B cell (primary cell): ENCODE measurements at places on chromosomes 6 and 20.

DNA sequence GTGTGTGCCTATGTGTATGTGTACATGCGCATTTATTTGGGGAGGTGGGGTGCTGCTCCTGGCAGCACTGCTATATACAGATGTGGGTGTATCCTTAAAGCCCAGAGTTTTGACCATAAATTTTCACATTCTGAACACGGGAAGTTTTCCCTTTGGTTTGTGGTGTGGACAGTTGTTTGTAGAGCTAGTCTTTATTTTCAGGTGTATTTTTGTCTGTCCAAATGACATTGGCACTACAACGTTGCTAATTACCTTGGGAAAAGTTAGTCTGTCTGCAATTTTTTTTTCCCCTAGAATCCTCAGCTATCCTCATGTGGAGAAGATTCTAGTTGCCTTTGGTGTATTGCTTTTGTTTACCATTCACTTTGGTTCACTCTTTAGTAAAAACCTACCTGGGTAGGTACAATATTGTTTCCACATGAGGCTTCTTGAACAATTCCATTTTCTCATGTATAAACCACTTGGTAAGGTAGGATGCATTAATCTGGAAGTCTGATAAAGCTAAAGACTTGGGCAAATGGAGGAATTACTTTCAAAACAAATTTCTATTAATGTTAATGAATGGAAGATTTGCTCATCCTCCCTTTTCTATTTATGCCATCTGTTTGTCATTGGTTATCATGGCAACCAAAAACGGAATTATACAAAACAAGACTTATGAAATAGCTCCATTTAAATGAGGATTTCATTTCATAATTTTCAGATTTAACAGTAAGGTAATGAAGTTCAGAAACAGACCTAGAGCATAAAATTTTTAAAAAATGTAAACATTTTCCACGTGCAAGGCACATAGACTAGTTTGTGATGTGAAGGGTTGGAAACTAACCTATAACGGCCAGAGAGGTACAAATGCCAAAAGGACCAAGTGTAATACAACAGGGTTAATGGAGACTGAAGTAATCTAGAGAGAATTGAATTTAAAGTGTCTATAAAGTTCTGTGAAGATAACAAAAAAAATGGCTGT is 3.9 kb downstream of the CCN2 start:
- no peak for DNase-seq

DNA sequence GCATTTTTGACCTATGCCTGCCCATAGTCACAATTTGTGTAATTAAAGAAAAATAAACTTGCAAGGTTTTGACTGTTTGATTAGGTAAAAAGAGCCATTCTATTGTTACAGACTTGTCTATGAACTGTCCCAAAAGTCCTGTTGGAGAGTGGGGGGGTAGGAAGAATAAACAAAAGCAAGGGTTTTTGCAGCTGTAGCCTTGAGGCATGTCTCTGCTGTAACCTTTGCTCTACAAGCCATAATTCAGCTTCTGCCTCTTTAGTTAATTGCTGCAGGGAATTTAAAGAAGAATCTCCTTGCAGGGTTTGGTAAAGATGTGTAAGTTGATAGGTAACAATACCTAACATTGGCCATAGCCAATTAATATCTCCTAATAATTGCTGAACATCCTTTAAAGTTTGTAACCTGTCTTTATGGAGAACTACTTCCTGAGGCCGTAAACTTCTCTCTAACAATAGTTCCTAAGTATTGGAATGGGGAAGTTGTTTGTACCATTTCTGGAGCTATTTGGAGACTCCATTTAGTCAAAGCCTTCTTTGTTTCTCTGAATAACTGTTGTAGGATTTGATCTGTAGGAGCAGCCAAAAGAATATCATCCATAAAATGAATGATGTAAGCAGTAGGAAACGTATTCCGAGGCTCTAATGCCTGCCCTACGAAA is 7.9 kb upstream of the ABHD12 start:
- DNase-seq, result no peak

GRCh38 chr20:25043499-25044260 is 14.3 kb downstream of the ACSS1 start:
- DNase-seq, result no peak

- no peak for DNase-seq
These were observed 28.1 kb downstream of the RIOK1 start for GRCh38 chr6:7417684-7418083.

- no peak for DNase-seq
These were observed 54.6 kb upstream of the DDR1 start for GRCh38 chr6:30829639-30830255.

GRCh38 chr6:149887343-149887742 is 10.6 kb downstream of the RAET1E start:
- DNase-seq, result no peak

DNA sequence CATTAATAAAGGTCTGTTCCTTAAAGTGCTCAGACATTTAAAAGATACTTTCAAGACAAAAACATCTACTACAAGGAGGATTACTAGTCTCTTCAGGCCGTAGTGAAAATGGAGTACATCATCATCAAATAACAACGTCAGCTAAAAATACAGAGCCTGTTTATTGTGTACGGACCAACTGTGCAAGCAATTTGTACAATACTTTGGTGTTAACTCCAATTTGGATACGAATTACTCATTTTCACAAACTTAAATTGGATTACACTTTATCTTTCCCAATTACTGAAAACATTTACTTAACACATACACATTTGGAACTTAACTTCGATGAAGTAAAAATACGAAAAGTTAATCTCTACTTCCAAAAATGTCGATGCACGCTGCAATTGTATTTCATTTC is 802 bp downstream of the CYP39A1 start:
- DNase-seq, result peak; percentile 12

DNA sequence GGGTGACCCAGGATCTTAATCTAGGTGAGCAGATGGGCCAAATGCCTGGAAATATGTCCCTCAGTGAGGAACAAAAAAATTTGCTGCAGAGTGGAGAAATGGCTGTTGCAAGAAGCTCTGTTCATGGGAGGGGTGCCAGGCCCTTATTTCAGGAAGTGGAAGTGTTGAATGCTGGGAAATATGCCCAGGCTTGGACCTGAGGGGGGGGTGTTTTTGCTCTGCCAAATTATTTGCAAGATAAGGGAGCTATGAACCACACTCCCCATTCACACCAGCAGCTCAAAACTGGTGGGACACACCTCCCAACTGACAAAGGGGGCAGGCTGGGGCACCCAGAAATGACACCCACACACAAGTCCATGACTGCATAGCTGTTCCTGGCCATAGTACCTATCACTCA is 8.7 kb downstream of the CST4 start:
- no peak for DNase-seq

- DNase-seq, result no peak
These were observed 171.8 kb downstream of the TTLL2 start for GRCh38 chr6:167496707-167497106.

- no peak for DNase-seq
These were observed 168.0 kb downstream of the GJA1 start for GRCh38 chr6:121603486-121603885.

DNA sequence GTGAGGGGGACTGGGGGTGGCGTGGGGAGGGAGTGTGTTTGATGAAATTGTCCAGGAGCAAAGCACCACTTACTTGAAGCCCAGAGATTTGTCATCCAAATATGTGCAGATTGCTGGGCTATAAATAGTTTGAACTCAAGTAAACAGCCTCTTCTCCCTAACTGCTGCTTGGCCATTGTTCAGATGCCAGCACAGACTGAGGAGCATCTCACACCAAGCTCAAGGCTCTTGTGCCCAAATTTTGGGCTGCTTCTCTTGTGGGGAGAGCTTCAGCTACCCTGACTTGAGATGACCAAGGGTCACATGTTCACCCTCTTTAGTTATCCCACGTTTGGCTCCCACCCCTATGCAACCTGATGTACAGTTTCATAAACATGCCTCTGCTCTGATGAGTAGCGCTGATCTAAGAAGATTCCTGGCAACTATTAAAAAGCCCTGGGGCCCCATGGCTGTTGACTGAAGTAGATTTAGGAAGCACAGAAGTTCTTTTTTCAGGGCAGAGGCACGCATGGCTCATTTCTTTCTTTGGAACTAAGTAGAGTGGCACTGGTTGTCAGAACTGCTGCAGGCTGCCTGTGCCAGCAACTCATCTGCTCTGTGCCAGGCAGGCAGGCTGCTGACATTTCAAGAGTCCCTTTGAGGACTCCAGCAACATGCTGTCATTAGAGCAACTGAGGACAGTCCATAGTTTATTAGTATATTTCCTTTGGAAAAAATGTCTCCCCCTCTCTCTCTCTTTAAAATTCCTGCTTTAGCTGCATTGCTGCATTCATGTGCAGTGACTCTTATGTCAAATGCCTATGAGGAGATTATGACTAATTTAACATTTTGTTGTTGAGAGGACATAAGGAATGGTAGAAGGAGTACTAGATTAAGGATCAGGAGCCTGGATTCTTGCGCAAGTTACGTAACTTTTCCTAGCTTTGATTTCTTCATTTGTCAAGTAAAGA is 9.6 kb upstream of the PKIG start:
- no peak for DNase-seq

DNA sequence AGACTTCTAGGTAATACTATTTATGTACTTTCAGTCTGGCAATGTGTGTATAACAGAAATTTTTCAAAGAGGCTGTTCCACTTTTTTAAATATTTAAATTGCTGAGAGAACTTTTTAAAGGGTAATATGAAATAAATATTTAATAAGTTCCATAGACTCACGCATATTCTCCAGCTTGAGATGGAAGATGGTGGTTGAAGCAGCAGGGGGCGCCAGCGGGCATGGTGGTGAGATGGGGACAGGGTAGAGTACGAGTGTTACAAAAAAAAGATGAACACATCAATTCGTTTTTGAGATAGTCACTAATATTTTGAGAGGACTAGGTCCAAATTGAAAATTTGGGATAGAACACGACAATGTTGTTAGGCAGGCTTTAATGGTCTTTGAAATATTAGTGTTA is 68.4 kb downstream of the RSPO3 start:
- DNase-seq, result peak; percentile 20

- DNase-seq, result no peak
These were observed 336.9 kb upstream of the RSPO3 start for GRCh38 chr6:126781582-126781981.

DNA sequence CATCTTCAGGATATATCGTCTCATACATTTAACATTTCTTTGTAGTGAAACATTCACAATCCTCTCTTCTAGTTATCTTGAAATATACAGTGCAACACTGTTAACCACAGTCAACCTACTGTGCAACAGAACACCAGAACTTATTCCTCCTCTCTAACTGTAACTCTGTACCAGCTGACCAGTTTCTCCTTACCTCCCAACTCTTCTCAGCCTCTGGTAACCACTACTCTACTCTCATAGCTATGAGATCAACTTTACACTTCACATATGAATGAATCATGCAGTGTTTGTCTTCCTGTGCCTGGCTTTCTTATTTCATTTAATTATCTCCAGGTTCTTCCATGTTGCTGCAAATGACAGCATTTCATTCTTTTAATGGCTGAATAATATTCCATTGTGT is 337.6 kb downstream of the BTBD9 start:
- no peak for DNase-seq

- DNase-seq, result no peak
These were observed 165.5 kb upstream of the ECI2 start for GRCh38 chr6:4300917-4301316.

- DNase-seq, result no peak
These were observed 16.1 kb upstream of the SERINC3 start for GRCh38 chr20:44537993-44538392.

GRCh38 chr6:53031281-53031680 is 33.9 kb upstream of the FBXO9 start:
- no peak for DNase-seq

GRCh38 chr6:23704479-23705052 is 421.4 kb upstream of the NRSN1 start:
- DNase-seq, result no peak

- no peak for DNase-seq
These were observed 111.8 kb upstream of the FRMD1 start for GRCh38 chr6:168190646-168191443.

DNA sequence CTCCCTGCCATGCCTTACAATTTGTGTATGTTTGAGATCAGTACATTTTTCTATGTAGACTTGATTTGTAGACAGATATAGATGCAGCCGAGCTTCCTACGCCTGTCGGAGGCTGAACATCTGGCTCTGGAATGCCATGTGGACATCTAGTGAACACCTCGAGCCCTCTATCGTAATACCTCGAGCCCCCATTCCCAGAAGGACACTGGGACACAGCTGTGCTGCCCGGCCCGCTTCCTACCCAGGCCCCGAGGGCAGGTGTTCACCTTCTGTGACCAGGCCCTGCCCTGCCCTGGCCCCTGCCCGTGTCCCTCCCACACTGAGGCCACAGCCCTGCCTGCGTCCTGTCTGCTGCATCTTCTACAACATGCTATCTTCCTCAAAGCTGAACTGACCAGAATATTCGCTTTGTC is 12.9 kb downstream of the RPS6KA2 start:
- DNase-seq, result no peak

- DNase-seq, result no peak
These were observed 361.9 kb downstream of the BCKDHB start for GRCh38 chr6:80468398-80468797.

DNA sequence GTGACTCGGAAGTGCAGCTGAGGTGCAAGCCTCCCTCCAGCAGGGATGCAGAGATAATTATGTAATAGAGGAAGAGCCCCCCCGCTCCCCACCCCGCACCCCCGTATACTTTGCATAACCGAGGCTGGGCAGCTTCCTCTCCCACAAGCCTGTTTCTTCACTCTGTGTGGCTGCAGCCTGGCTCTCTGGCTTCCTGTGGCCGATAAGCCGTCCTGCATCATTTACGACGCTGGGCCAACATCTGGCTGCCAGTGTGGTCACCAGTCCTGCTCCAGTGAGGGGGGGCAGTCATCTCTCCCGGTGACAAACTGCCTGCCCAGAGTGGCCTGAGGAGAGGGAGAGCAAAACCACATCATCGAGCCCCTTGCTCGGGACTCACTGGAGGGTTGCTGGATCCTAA is 59.2 kb downstream of the RBM38 start:
- peak; percentile 78 for DNase-seq

DNA sequence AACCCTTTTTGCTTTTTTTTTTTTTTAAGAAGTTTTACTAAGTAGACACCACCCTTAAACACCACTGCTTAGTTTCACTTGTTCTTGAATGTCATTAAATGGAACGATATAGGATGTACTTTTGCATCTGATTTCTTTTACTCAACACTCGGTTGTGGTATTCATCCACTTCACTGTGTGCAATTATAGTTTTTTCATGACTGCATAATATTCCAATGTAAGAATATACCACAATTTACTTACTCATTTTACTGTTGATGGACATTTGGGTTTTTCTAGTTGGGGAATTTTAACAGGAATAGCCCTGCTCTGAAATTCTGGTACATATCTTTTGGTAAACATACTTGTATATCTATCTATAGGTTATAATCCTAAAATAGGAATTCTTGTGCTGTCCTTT is 29.9 kb downstream of the RTN4IP1 start:
- DNase-seq, result no peak

- no peak for DNase-seq
These were observed 6.0 kb downstream of the SUMO4 start for GRCh38 chr6:149405823-149406765.

GRCh38 chr20:44742304-44743079 is 3.2 kb upstream of the KCNK15 start:
- no peak for DNase-seq
